Cortex of kidney (tissue), 1 donor: ENCODE measurements at places on chromosomes 5 and 9.

DNA sequence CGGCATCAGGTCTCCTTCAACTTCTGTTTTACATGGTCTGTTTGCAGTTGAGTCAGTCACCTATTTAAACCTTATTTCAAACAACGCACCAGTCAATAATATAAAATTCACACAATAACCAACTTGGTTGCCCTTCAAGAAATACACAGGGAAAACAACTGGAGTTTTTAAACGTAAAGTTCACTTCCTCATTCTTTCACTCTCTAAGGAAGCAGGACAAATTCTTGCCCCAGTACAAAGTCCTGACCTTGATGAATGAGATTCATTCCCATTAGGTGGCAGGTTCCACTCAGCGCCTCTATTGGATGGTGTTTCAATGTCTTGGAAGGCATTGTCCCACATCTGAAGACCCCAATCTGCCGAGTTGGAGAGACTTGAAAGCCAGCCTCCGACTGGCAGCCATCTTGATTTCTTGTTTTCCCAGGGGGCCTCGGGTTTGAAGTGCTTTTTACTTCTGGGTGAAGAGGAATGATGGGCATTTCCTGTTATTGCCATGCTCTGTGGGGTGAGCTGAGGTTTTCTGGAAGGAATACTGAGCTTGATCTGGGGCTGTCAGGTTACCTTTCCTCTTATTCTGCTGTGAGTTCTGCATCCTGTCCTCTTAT is 105.0 kb downstream of the ACER2 start:
- no peak for DNase-seq

DNA sequence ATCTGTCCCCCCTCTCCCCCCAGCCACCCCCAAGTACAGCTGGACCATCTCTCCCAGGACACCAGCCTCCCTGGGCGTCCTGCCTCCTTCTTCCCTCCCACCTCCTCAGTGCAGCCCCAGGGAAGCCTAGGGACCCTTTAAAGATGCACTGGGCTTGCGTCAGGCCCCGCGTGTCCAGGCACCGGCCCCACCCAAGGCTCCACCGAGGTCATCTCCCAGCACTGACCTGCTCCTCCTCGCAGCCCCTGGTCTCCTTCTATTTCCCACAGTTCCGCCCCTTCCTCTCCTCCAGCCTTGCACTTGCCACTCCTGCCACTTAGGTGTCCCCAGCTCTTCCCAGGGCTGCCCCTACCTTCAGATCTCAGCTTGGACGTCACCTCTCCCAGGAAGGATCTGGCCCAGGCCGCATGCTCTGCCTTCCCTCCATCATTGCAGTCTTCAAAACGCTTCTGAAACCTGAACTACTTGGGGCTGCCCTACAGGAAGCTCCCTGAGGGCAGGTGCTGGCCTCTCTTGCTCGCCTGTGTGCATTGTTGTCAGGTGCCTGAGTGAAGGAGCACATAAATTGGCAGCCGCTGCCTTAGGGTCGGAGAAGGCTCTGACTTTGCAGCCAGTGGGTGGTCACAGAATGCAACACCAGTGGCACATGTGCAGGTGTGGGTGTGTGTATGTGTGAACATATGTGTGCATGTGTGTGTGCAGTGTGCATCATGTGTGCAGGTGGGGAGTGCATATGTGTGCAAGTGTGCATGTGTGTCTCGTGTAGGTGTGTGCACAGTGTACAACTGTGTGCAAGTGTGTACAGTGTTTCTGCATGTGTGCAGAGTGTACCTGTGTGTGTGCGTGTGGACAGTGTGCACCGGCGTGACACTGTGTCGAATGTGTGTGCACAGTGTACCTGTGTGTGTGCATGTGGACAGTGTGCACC is 152.9 kb downstream of the C9orf50 start:
- no peak for DNase-seq

DNA sequence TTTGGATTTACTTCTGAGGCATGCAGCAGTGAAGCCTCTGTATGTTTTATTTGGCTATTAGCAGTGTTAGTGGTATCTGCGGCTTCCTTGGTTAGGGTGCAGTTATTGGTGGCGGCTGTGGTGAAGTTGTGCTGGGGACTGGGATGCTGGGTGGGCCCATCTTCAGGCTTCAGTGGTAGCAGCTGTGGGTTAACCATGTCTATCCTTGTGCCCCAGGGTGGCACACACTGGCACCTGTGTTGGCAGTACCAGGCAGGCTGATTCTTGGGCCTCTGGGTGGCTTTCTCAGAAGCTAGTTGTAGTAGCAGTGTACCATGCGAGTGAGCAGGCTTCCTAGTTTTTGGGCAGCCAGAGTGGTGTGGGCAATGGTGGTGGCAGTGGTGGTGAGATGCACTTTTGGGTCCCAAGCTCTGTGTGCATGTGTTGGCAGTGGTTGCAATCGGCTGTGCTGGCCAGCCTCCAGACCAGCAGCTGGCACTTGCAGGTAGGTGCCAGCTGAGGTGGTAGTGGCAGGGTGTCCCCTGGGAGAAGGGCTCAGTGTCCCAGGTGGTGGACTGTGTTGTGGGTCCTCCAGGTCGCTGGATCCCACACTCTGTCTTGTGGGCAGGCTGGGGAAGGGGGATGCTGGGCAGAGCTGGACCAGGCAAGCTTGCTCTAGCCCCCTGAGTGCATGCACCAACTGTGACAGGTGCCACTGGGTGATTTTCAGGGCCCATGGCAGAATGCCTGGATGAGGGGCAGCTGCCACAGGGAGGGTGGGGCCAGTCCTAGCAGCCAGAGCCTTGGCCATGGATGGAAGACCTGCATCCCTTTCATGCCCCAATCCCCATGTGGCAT is 13.6 kb downstream of the AHRR start:
- DNase-seq, result no peak

GRCh38 chr5:148425808-148426207 is 42.0 kb downstream of the FBXO38 start:
- no peak for DNase-seq

GRCh38 chr5:115246361-115246991 is 16.2 kb downstream of the PGGT1B start:
- DNase-seq, result no peak

- no peak for DNase-seq
Observed at GRCh38 chr5:91898898-91899297, 515.8 kb upstream of the ARRDC3 start.

- no peak for DNase-seq
Observed at GRCh38 chr5:96537386-96537785, 104.3 kb upstream of the PCSK1 start.

DNA sequence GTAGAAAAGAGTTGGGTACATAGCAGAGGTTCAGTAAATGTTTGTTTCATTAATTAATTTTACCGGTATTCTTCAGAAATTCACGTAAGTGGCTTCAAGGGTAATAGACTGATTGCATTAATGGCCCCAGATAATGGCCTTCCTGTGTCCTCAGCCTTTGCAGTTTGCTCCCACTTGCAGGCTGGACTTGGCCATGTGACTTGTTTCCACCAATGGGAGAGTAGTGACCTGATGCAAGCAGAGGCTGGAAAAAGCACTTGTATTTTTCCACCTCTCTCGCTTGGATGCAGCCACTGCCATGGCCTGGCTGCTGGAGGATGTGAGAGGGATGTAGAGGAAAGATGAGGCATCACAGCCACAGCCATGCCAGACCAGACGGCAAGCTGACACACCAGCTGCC is 480.9 kb downstream of the CDK5RAP2 start:
- DNase-seq, result no peak

GRCh38 chr5:134604908-134605307 is 27.7 kb downstream of the SAR1B start:
- DNase-seq, result no peak

GRCh38 chr5:22918511-22918910 is 65.4 kb upstream of the CDH12 start:
- no peak for DNase-seq

GRCh38 chr9:126583144-126583760 is 30.5 kb upstream of the LMX1B start:
- no peak for DNase-seq

DNA sequence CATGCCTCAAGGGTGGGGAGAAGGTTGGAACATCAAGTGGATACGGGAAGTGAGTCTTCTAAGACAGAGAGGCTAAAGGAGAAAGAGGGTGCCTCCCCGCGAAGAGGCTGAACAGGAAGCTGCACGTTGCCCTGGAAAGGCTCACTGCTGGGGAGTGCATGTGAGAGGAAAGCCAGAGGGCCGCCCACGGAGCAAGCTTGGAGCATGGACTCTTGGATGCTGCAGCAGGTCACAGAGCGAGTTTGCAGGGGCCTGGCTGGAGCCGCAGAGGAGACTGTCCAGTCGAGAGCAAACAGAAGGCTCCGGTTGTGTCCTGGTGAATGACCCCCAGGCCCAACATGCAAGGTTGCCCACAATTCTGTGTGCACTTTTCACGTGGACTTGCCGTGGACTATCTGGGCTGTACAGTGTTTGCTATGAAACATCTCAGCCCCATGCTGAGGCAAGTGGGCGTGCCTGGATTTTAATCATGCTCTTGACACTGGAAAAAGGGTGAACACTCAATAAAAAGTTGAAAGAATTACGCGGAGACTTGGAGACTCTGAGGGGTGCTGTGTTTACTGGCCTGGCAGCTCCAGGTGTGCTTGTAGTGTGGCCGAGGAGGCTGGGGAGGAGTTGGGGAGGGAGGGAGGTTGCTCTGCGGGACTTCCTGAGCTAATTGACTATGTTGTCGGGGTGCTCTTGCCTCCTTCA is 54.5 kb upstream of the GARNL3 start:
- DNase-seq, result no peak
